NCI-H2107 (cell line): ENCODE measurements at places on chromosomes 5 and 9.

- no peak for DNase-seq
Observed at GRCh38 chr5:9201011-9201410, 344.9 kb downstream of the SEMA5A start.

- DNase-seq, result no peak
Observed at GRCh38 chr5:142659405-142659804, 26.5 kb downstream of the FGF1 start.

DNA sequence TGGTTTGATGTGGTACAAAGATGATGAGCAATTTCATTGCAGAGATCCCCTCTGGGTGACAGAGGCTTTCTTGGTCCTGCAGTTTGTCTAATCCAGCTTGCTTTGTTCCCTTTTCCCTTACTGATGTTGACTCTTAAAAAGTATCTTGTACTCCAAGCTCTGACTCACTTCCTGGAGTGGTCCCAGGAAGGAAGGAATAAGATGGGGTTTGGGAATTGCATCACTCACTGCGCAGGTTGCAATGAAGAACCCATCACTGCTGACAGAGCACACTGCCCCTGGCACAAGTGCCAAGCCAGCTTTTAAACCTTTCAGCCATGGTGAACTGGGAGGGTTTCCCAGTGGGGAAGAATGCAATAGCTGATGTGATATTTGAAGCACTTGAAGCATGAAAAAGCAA lies 662.2 kb upstream of the CTNND2 start:
- no peak for DNase-seq

DNA sequence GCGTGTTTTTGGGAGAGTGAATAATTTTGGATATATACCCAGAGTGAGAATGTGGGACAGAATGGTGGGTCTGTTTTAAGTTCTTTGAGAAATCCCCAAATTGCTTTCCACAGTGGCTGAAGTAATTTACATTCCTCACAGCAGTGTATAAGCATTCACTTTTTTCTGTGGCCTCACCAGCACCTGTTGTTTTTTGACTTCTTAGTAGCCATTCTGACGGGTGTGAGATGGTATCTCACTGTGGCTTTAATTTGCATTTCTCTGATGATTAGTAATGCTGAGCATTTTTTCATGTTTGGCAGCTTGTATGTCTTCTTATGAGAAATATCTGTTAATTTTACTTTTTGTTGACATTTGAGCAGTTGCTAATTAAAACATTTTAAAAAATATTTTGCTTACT lies 9.4 kb upstream of the SPATA31D1 start:
- DNase-seq, result no peak

GRCh38 chr5:172820046-172820767 lies 13.8 kb upstream of the ERGIC1 start:
- DNase-seq, result no peak

DNA sequence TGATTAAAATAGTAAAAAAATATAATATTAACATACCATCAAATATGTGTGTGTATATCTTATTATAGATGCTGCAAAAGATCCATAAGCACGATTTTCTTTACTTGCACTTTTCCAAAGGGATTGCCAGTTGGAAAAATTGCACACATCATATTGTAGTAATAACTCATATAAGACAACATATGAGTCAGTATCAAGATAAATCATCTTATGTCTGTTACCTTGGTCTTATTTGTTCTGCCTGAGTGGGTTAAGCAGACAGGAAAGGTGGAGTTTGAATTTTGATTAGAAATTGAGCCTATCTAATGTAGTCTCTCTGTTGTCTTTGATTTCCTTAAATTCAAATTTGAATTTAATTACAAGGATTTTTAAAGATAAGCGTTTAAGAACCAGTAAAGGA lies 24.6 kb downstream of the LYSMD3 start:
- DNase-seq, result no peak

GRCh38 chr5:112823656-112824055 lies 37.4 kb upstream of the SRP19 start:
- no peak for DNase-seq

- DNase-seq, result no peak
Observed at GRCh38 chr5:32002755-32003154, 171.4 kb downstream of the GOLPH3 start.

GRCh38 chr5:127602481-127602880 lies 46.4 kb upstream of the CTXN3 start:
- DNase-seq, result no peak

GRCh38 chr5:168136340-168136739 lies 155.1 kb upstream of the WWC1 start:
- DNase-seq, result no peak

DNA sequence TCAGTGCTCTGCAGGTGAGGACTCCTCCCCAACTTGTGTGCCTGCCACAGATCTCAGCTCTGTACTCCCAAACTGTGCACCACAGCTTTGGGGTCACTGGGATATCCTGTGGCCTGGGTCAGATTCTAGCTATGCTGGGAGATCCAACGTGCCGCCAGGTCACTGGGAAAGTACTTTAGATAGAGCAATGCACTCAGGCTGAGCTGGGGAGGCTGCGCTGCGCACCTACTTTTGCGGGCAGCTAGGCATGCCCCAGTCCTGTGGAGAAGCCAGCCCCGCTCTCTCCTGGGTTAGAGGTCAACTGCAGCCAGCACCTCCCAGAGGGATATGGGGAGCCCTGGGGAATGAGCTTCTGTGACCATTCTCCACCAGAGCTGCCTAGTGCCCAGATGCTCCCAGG lies 552.1 kb upstream of the CDH9 start:
- DNase-seq, result no peak

DNA sequence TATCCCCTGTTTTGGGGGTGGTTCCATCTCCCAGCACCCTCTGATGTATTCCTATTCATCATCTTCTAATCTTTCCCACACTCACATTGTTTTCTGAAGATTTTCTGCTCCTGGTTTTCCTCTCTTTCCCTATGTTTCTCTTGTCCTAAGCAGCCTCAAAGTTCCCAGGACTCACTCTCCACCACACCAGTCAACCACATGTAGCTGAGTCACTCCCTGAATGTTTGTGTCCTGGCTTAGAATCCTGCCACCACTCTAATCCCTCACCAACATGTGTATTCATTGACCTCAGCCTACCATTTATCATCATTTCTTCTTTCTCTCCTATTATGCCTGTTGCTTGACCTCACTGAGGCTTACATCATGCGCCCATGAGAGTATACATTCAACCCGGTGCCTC lies 282.4 kb upstream of the ADAMTS16 start:
- no peak for DNase-seq

- no peak for DNase-seq
Observed at GRCh38 chr9:128358861-128359260, 12.3 kb upstream of the URM1 start.

DNA sequence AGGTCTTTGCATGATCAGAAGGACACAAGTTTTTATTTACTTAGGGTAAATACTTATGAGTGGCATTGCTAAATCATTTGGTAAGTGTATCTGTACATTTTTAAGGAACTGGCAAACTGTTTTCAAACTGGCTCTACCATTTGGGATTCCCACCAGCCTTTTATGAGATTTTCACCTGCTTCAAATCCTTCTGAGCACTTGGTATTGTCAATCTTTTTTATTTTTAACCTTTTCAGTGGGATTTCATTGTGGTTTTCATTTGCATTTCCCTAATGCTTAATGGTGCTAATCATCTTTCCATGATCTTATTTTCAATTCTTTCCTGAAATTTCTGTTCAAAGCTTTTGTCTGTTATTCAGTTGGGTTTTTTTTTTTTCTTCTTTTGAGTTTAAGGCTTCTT lies 475.6 kb downstream of the MAN2A1 start:
- DNase-seq, result no peak

DNA sequence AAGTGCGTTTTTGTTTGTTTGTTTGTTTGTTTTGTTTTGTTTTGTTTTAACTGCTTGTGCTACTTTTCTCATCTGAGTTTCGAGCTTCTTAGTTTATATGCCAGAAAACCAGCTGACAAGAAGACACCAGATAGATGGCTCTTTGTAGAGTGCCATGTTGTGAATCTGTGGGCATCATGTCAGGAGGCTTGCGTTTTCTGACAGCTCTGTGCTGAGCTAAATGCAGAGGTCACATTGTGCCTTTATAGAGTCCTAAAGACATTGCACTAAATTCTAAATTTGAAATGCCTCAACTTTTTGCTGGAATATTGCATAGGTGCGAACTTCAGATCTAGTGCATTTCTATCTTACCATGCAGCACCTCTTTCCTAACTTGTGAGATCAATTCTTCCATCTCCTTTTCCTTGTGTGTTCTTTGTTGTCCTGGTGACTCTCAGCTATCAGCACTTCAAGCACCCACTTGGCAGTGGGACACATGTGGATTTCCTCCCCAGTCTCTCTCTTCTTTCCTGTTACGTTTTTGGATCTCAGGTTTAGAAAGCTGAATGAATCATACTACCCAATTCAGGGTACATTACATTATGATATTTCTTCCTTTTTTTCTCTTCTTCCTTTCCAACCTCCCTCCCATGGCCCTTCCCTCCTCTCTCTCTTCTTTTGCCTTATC lies 379.0 kb upstream of the RPS23 start:
- DNase-seq, result no peak

DNA sequence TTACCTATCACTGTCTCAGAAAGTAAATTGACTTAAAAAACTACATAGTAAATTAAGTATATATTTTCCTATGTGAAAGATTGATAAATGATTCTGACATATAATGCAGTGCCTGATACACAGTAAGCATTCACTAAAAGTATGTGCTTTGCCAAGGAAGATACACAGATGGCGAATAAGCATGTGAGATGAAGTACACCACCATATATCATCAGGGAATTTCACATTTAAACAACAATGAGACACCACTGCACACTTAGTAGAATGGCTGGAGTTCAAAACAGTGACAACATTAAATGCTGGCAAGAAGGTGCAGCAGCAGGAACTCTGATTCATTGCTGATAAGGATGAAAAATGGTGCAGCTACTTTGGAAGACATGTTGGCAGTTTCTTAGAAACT lies 1118.8 kb downstream of the DTWD2 start:
- no peak for DNase-seq

GRCh38 chr9:88783711-88784083 lies 207.6 kb upstream of the S1PR3 start:
- DNase-seq, result no peak

DNA sequence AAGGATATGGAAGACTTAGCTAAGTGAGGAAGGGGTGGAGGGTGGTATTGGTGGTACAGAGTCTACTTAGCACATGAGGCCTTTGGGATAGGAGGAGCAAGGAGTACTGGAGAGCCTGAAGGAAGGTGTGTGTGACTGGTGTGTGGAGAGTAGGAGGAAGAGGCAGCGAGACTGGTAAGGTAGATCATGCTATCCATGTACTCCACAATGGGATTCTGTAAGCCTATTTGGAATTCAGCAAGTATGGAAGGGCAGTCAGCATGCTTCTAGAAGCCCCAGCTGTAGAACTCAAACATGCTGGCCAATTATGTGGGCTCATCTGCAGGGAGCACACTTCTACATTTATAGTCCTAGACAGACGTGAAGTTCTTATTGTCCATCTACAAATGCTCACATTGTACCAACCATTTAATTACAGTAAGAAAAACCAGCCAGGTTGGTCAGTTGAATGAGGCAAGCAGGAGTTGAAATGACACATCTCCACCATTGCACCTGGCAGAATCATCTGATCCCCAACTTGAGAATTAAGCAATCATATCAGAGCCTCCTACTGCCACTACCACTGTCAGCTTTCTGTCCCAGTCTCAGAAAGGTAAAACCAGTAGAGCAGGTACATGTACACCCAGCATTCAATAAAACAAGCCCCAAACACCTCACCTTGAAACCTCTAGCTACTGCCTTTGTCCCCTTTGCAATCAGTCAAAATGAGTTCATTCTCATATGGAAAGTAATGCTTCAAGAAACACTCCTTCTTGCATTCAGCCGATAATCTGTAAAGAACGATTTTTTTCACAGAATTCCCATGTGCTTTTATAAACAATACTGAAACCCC lies 60.9 kb upstream of the GLRX start:
- no peak for DNase-seq

DNA sequence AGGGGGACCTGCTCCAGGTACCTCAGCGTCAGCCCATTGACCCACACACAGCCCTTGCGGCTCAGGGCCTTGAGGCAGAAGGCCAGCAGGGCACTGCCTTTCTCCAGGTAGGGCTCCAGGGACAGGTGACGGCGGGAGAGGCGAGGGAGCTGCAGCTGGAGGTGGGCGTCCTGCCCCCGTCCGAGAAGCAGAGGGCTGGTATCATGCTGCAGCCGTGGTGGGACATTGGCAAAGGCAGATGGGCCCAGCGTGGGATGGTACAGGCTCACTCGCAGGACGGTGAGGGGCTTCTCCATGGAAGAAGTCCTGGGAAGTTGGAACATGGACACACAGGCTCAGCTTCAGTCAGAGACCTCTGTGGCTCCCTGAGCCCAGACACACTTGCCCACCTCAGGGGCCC lies 2.5 kb upstream of the DCANP1 start:
- DNase-seq, result no peak

DNA sequence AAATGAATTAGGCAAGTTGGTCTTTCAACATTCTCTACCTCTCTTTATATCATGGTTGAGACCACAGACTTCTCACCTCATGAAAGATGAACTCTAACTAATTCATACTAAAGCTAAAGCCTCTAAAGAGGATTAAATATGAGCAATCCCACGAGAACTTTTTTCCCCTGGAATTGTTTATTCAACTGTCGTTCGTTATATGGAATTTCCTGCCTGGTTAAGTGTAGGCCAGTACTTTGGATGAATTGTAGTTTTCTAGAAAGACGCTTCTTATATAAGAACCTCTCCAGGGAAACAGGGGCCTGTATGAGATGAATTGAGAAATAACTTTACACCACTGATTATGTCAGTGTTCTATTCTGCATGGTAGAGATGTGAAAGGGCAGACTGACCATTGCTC lies 42.9 kb downstream of the PDCD1LG2 start:
- no peak for DNase-seq

- no peak for DNase-seq
Observed at GRCh38 chr9:114216976-114217375, 61.6 kb downstream of the COL27A1 start.

GRCh38 chr9:113738893-113739604 lies 137.1 kb upstream of the ZNF618 start:
- no peak for DNase-seq

- no peak for DNase-seq
Observed at GRCh38 chr5:76715736-76716455, at the start of gene F2R. TSS of gene F2R (plus strand) at chr5:76716126. CDS start at chr5:76716308, 182 bp downstream.

- no peak for DNase-seq
Observed at GRCh38 chr5:66342341-66342880, 198.3 kb downstream of the SREK1 start.

GRCh38 chr9:37667706-37668105 lies 17.0 kb downstream of the FRMPD1 start:
- DNase-seq, result no peak
